ENCODE measurements at places on chromosomes 3 and 15.
A peak's percentile ranks its signal among the peaks of the same experiment; 100 is the strongest.

- no peak for DNase-seq
Measured at GRCh38 chr3:20316238-20316637, 130.2 kb upstream of the SGO1 start.

- no peak for DNase-seq
Measured at GRCh38 chr3:66017084-66017483, 21.6 kb downstream of the MAGI1 start.

DNA sequence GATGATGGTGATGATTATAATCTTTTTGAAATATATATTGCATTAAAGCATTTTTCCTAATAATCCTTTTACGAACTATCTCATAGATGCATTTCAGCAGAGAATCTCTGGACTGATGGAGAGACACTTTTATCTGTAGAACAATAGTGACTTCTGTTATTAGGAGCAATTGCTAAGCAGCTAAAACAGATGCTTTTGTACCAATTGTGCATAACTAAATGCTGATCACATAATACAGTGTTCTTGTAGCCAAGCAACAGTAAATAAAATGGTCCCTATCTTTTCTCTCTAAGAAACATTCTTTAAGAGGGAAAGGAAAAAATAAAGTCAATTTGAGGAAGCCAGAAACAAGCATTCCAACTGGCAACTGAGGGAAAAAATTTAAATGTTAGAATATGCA, 405.8 kb upstream of the GOLIM4 start:
- DNase-seq = no peak

DNA sequence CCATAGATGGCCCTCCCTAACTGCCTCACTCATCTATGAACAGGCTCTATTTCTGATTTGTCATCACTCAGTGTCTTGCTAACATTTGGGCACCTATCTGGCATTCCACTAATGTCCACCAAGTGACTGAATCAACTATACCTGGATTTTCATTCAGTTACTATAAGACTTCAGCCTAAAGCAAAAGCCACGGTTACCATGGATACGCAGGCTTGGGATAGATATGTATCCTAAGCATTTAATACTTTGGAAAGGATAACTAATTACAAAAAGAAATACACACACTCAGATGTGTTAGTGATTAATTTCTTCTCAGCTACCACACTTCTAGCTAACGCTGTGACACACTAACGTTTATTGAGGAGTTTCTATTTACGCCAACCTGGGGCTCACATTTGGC, 899.5 kb upstream of the CFAP20DC start:
- DNase-seq = no peak

DNA sequence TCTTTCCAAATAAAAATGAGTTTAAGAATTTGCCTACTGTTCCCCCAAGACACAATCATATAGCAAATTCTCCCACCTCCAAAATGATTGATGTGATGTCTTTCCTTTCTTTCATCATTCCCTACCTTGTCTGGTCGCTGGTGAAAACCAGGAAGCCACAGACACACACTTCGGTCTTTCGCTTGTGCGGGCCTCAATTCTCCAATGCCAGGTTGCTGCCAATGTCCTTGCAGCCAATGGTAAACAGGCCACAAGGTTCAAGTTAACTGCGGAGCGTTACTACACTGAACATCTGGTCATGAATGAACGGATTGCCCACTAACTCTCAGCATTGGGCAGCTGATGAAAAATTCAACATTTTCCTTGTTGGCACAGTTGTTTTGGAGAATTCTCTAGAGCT, 192.2 kb downstream of the FOXP1 start:
- DNase-seq = no peak

GRCh38 chr3:72591522-72592421, 256.5 kb downstream of the SHQ1 start:
- no peak for DNase-seq

DNA sequence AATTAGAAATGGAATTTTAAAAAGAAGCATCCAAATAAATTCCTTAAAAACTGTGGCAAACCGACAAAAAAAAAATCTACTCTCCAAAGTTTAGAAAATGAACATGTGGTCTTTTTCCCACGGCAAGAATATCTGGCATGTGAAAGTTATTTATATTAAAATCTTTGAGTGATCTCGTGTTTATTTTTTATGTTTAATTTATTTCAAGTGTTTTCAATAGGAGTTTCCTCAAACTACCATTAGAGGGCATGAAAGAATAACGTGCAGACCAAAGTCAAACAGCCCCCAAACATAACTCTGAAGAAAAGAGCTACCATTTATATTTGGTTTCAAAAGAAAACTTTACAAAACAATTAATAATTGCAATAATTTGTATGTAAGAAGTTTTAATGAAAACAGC, 286.4 kb downstream of the ZIC4 start:
- DNase-seq = no peak

DNA sequence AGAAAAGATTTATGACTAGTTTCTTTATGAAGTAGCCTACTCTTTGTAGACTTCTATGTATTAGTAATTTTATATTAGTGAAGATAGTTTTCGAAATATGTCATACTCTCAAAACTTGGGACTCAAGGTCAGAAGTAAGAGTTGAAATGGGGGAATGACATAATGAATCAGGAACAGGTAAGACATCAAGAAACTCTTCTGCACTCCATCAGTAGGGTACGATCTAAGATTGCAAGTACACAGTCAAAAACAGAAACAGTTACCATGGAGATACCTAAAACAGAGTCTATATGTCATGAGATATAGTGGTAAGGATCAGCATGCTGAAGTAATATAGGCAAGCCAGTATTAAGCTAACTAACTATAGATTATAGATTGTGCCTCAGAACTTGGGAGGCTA, 187.0 kb upstream of the MLF1 start:
- no peak for DNase-seq

DNA sequence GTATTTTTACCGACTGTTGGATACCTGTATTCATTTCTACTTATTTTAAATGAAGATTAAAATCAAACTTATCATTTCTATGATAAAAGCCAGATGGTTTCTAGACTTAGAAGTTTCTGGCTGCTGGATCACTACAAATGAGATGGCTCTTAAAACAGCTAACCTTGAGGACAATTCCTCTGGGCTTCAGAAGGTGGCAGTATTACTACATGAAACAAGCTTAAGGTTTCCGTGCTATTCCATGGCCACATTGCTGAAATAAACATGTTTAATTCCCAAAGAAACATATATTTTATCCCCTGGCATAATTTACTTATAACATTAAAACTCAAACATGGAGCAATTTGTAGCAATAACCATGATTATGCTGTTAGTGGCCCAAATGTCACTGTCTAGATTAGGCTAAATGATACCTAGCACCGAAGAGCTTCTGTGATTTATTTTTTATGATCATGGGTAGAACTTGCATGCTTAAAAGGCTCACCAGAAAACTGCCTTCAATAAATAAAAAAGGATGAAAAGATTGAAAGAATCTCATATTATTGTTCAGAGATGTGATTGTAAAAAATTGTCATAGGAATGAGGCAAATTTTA, 204.0 kb upstream of the NANOGP8 start:
- DNase-seq = no peak

- no peak for DNase-seq
Measured at GRCh38 chr3:43132870-43133636, 27.2 kb upstream of the POMGNT2 start.

- no peak for DNase-seq
Measured at GRCh38 chr15:77839970-77840905, 207.5 kb upstream of the LINGO1 start.

DNA sequence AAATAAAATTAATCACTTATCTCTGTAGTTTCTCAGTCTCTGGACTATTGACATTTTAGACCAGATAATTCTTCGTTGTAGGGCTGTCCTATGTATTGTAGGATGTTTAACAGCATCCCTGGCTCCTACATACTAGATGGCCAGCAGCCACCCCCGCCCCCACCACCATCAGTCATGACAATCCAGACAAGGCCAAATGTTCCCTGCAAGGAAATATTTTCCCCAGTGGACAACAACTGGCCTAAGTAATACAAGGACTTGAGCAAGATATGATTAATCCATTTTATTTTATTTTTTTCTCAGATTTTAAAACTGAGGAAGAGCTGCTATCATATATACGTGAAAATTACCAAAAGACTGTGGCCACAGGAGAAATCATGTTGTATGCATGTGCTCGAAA, 23.8 kb downstream of the TICRR start:
- DNase-seq = no peak

DNA sequence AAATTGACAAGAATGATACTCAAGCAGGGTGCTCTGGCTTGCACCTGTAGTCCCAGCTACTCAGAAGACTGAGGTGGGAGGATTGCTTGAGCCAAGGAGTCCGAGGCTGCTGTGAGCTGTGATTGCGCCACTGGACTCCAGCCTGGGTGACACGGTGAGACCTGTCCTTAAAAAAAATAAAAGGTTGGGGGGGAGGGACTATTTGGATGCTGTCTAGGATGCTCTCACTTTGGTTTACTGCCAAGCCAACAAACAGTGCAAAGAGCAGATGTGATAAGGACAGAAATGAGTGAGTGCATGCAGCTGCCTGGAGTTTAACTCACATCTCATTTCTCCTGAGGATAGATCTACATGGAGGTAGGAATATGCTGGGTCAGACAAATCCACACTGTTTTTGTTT, 130.0 kb downstream of the FRMD4B start:
- DNase-seq = no peak

DNA sequence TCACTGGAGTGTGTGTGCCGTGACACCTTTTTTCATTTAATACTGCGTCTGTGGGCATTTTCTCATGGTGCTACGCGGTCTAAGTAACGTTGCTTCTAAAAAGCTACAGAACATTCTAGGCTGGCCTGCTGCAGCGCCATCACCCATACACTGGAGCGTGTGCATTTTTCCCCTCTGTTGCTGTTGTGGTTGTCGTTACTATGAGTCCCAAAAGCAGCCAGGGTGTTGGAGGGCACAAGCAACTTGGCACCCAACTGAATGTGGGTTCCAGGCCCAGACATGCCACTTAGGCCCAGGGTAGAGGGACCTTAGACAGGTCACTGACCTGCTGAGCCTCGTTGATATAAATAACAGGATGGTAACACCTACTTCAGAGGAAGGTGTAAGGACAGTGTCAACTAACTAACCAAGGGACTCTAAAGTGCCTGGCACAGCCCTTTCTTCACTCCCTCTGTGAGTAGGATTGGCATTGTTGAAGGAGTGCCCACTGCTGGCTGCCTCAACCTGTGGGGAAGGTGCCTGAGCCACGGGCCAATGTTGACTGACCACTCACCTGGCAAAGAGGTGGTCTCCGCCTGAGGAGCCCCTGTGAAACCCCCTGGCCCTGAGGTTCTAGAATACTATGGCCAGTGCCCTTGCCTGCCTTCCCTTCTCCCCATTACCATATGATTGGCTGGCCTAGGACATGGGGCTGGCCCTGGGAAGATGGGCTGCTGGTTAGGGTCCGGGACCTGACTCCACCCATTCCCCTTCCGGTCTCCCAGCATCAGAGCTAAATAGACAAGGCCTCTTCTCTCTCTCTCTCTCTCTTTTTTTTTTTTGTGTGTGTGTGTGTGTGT, 3.5 kb downstream of the CSK start:
- DNase-seq = no peak

GRCh38 chr3:16090024-16090423, 84.5 kb upstream of the GALNT15 start:
- DNase-seq = no peak

DNA sequence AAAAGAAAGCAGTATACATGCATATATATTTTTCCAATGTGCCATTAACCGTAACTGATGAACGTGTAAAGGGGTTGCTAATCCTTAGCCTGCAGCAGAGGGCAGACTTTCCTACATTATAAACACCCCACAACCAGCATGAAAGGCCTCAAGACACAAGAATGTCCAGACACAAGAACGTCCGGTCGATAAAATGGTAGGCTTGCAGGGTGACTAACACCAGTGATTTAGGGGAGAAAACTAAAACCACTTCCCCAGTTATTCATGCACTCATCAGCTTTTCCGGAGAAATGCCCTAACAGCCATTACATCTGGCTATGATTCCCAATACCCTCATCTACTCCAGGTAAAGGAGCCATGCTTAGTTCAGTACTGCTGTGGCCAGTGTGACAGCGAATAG, 57.4 kb downstream of the LRTM1 start:
- DNase-seq = no peak

GRCh38 chr3:128128251-128128650, 4.6 kb upstream of the RUVBL1 start:
- no peak for DNase-seq

GRCh38 chr15:56724232-56724631, 9.1 kb downstream of the ZNF280D start:
- no peak for DNase-seq

GRCh38 chr3:186789554-186790260, 6.3 kb downstream of the EIF4A2 start:
- DNase-seq = no peak

- DNase-seq = no peak
Measured at GRCh38 chr15:69748131-69748530, 295.5 kb downstream of the RPLP1 start.

- no peak for DNase-seq
Measured at GRCh38 chr3:73739791-73740453, 115.2 kb upstream of the PDZRN3 start.

DNA sequence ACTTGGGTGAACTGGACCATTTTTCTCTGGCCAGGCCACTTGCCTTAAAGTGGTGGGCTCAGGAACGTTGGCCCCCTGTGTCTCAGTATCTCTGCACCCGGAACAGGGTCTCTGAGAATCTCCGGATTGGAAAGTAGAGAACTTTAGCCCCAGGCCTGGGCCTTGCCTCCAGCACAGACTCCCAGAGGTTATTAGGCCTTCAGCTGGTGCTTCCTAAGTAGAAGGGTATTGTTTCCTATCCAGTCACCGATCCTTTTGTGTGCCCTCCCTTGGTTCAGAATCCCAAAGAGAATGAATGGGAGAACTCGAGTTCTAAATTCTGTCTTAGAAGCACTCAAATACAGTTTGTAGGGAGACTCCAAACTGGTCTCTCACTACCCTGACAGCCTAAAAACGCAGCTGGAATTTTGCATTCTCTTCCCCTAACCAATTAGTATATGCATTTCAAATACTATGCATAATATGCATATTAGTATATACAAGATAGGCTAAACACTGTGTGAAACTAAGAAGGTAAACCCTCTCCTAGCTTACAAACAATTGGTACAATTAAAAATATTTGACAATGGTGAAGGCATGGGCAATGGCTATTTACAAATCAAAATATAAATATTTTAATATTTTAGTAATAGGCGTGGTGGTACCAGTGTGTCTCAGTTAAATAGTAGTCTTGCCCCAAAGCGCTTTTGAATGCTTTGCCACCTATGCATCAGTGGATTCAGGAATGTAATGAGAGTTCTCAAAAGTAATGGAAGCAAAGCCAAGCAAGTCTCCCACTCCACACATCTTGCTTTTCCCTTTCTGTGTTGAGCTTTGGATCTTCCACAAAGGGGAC, 48.5 kb upstream of the SLC4A7 start:
- no peak for DNase-seq

DNA sequence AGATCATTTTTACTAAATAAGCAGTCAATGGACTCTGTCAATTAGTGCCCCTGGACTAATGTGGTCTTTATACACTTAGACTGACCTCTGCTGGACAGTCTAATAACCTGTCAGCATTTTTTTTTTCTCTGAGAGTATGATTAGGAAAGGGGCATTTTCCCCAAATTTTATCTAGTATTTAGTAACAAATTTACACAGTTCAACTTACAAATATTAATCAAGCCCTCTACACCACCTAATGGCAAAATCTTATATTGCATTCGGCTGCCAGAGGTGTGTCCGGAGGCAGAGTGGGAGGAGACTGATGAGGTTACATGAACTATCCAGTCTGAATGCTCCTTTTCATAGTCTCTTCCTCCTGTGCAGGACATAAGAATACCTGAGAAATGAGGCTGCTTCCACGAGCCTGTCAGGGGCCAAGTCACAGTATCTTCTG, 36.0 kb upstream of the COLQ start:
- DNase-seq = peak; percentile 33

- DNase-seq = no peak
Measured at GRCh38 chr3:47678446-47679338, 100.0 kb upstream of the CSPG5 start.

All from activated CD4-positive, CD25-positive, alpha-beta regulatory T cell treated with anti-CD3 and anti-CD28 coated beads, Interleukin-2, amount 50 U/mL, for 16 hours (primary cell).